Stimulated activated CD8-positive, alpha-beta memory T cell treated with anti-CD3 and anti-CD28 coated beads, Interleukin-15, amount 100 ng/mL, for 4 hours (primary cell): ENCODE measurements at places on chromosomes 7 and 10.

- no peak for DNase-seq
Measured at GRCh38 chr7:45686441-45687184, 112.4 kb downstream of the ADCY1 start.

DNA sequence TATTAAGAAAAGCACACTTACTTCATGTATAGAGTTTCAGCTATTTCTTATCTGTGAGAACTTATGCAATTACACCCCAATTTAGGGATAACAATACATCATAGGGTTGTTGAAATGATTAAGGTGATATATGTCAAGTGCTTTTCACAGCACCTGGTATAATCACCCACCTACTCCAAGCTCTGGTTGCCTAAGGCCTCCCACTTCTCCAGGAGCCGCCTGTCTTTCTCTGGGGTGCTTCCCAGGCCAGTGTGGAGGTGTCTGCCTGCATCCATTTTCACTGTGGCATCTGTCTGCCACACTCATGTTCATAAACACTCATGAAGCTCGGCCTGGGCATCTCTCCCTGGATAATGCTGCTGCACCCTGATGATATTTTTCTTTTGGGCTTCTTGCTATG lies 250.3 kb downstream of the STK31 start:
- DNase-seq = no peak

DNA sequence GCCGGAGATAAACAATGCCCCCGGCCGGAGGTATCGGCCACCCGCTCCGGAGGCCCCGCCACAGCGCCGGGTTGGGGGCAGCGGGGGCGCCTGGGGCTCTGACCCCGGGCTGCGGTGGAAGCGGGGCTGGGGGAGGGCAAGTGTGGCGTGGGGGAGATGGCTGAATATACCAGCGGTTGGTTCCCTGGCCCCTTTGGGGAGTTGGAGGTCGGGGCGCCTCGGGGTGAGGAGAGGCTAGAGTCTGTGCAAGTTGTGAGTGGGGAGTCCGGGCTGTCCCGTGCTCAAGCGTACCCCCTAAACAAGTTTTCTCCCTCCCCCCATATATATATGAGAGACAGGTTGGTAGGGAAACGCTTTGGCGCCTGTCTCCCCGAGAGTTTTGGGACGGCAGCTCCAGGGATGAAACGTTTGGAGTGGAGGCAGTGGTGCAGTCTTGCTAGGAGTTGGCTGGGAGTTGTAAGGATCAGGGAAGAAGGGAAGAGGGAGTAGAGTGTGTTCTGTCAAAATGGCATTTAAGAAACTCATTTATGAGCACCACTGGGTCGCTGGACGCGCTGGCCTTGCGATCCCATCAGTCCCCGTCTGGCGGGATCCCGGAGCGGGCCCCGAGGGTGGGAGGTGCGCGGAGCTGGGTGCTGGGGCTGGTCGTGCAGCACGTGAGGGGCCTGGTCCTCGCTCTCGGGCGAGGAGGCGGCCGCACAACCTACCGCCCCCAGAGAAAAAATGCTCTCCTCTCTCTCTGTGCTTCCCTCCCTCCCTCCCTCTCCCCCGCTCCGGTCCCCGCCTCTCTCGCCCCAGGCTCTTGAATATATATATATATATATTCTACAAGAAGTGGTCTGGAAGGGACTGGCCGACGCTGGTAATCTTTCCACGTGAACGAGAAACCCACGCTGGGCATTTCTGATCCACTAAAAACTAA lies 1.1 kb downstream of the TET1 start:
- no peak for DNase-seq

DNA sequence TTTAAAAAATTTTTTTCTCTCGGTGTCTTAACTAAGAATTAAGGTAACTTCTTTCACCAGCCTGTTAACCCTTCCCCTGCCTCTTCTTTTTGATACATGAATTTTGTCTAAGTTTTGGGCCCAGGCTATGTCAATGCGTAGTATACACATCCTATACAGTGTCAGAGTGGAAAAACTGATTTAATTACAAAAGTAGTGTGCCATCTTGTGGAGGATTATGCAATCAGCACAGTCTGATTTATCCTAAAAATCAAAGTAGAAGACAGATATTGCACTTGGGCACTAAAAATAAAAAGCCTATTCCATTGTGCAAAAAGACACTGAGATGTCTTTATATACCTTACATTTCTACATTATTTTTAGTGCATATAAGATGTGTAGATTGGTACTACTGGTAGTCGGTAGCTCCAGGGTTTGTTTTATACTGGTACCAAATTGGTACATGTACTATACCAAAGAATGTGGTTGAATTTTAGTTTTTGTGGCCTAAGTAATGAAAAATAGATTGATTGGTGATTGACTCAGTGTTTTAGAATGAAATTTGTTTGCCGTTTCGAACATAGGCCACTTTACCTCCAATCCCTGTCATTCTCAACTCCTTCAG lies 96.6 kb downstream of the MKLN1 start:
- no peak for DNase-seq

GRCh38 chr7:801940-802381 lies 30.3 kb upstream of the SUN1 start:
- DNase-seq = no peak

DNA sequence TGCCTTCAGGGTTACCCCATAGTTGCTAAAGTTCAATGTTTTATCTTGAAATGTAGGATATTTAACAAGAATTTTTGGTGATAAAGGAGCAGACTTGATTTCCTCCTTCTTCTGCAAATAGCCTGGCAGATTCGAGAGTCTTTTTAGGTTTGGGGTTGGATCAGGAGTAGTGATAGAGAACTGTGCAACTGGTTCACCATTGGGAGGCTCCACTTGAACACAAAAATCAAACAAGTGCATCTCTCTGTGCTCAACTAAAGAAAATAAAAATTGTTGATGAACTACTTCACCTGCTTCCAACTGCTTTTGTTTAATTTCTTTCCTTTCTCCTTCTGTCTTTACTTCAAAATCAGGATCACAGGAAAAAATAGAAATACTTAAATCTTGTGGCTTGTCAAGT lies 58.5 kb downstream of the MACC1 start:
- no peak for DNase-seq

DNA sequence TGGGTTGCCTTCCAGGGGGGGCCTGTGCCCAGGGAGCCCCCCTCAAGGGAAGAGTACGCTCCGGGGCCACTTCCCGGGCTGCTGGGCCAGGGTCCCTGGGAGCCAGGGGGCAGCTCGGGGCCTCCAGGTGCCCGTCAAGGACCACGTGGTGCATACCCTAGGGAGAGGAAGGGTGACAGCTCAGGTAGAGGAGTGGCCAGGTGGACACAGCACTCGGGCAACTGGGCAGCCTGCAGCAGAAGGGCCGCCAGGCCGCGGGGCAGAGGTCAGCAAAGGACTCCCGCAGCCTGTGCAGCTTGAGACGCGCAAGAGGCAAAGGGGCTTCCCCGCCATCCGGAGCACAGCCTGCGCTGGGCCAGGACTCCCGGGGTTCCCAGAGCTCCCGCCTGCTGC lies 26.4 kb downstream of the AP5Z1 start:
- DNase-seq = no peak

GRCh38 chr10:90936276-90936659 lies 15.4 kb upstream of the ANKRD1 start:
- no peak for DNase-seq

- no peak for DNase-seq
Measured at GRCh38 chr10:124676416-124677062, 67.6 kb downstream of the FAM53B start.

- DNase-seq = no peak
Measured at GRCh38 chr7:136104269-136104603, 127.1 kb upstream of the MTPN start.

DNA sequence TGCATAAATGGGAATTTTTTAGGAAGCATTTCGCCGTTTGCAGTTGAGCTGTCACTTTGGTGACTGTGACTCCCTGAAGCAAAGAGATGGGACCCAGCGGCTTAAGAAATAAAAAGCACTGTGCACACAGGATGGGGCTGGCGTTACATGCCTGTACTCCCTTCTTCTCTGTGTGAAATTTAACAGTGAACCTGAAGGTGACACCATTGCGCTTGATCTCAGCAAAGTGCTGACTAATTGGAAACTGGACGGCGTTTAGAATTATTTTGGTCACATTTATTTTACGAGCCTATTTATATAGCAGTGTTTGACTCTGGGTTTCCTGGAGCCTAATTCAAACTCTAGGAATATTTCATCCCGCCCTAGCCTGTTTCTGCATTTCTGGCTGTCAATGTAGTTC lies 146.2 kb downstream of the PAXIP1 start:
- no peak for DNase-seq

DNA sequence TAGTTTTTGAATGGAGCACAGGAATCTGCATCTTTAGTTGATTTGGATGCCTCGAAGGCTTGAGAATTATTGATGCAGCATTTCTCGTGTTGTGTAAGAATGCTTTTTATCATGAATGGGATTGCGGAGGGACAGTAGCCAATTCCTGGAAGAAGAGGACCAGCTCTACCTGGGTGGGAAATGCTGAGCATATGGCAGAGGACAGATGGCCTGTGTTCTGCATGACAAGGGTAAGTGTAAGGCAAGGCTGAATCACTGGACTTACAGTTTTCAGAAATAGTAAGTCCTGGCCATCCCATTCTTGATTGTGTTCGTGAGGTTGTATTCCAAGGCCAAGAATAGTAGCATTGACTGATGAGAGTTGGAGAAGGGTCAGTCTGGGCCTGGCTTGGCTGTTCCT lies 15.9 kb downstream of the RP9 start:
- no peak for DNase-seq
